Germinal center (tissue), 1 donor: ENCODE measurements at places on chromosomes 7 and 10.

GRCh38 chr10:124164264-124164663 lies 70.9 kb upstream of the CHST15 start:
- DNase-seq = no peak

- no peak for DNase-seq
Observed at GRCh38 chr10:67602268-67602950, 93.6 kb downstream of the CTNNA3 start.

DNA sequence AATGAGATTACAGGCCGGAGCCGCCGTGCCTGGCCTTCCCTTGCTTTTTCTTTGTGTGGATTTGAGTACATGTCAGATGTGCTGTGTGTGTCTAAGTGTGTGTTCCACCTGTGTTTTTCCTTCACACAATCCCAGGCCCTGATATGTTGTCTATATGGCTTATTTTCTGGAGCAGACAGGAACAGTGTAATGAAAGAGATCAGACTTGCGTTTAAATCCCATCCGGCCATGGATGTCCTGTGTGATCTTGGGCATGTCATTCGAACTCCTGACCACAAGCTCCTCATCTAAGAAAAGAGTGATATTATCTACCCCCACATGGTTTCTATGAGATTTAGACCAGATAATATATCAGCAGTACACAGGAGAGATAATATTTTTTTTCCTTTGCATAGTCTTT lies 37.2 kb downstream of the APBB1IP start:
- DNase-seq = no peak

GRCh38 chr7:106372126-106372525 lies 87.3 kb upstream of the NAMPT start:
- DNase-seq = no peak

DNA sequence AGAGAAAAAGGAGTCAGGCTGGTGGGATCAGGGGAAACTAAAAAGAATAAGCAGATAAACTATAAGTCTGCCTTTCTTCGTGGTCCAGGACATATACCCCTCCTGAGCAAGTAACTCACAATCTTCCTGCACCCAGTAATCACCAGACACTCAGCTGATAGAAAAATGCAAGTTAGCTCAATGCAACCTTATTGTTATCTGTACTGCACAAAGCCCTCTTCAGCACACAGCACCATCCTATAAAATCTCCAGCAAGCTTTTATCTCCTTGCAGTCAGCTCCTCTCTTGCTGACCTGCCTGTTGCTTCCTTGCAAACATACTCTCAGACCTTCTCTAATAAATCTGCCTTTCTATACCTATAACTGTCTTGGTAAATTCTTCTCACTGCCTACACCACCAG lies 6.7 kb downstream of the SLC37A3 start:
- no peak for DNase-seq

GRCh38 chr10:122500194-122500593 lies 38.8 kb downstream of the HTRA1 start:
- DNase-seq = no peak
